ENCODE measurements at places on chromosomes 5 and 9.

DNA sequence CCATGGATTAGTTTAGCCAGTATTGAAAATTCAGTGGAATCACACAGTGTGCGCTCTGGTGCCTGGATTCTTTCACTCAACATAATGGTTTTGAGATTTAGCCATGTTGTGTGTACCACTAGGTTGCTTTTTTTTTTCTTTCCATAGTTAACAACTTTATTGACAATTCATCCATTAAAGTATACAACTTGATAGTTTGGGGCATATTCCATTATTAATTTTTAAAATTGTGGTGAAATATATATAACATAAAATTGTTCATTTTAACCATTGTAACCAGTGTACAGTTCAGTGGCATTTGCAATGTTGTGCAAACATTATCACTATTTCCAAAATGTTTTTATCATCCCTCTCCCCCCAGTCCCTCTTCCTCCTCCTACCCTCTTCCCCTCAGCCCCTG, 35.2 kb downstream of the ANKRD33B start:
- no peak for DNase-seq

DNA sequence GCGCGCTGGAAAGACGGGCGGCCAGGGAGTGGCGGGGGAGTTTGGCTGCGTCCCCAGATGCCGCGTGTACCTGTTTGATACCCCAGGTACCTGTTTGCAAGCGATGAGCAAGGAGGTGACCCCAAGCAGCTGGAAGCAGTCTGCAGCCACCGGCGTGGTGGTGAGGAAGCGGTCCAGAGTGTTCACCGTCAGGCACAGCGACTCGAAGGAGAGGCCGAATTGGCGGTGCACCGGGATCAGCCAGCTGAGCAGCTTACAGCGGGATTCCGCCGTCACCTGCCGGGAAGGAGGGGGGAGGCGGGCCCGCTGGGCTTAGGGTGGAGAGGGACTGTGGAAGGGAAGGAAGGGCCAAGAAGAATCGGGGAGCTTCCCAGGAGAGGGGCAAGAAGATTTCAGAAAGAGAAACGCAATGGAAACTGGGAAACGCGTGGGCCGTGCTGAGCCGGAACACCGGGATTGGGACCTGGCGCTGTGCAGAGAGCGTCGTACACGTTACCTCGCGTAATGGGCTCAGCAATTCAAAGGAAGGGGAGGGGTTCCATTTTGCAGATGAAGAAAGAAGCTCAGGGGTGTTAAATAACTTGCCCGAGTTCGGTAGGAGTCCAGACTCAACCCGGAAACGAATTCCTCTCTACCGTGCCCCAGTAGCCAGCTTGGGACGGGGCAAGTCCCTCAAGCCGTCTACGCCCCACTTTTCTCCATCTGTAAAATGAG, 980 bp downstream of the CCNO start:
- DNase-seq = no peak

GRCh38 chr5:76684756-76685519, 31.0 kb upstream of the F2R start:
- DNase-seq = no peak

GRCh38 chr5:34854459-34855174, 15.7 kb downstream of the TTC23L start:
- DNase-seq = no peak

DNA sequence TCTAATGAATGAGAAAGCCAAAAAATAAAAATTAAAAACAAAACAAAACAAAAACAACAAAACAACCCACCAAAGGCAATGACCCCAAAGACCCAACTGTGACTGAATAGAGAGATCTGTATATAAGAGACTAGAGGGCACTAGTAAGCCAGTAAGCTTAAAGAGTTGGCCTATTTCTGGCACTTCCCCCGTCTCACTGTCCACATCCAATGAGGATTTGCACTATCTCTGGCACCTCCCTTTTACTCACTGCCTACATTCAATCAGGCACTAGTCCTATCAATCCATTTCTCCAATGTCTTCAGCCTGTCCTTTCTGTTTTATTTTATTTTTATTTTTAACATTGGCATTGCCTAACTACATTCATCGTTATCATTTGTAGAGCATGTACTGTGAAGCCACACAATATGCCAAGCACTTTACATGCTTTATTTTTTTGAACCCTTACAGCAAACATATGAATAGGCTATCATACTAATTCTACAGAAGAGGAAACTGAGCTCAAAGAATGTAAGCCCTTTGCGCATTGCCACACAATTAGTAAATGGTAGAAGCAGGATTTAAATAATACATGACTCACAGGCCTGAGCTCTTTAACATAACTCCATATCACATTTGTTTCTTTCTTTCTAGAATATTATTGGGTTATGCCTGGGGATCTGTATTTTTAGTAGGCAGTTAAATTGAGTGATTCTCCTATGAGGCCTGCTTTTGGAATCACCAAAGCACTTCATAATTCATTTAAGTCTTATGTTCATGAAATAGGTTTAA, 70.0 kb downstream of the C6 start:
- no peak for DNase-seq

- peak; percentile 44 for DNase-seq
These were observed 19.6 kb downstream of the QSOX2 start for GRCh38 chr9:136225748-136226679.

- DNase-seq = no peak
These were observed 50.7 kb upstream of the ARL15 start for GRCh38 chr5:54360925-54361662.

- no peak for DNase-seq
These were observed 171.7 kb downstream of the ZNF608 start for GRCh38 chr5:124574521-124575436.

DNA sequence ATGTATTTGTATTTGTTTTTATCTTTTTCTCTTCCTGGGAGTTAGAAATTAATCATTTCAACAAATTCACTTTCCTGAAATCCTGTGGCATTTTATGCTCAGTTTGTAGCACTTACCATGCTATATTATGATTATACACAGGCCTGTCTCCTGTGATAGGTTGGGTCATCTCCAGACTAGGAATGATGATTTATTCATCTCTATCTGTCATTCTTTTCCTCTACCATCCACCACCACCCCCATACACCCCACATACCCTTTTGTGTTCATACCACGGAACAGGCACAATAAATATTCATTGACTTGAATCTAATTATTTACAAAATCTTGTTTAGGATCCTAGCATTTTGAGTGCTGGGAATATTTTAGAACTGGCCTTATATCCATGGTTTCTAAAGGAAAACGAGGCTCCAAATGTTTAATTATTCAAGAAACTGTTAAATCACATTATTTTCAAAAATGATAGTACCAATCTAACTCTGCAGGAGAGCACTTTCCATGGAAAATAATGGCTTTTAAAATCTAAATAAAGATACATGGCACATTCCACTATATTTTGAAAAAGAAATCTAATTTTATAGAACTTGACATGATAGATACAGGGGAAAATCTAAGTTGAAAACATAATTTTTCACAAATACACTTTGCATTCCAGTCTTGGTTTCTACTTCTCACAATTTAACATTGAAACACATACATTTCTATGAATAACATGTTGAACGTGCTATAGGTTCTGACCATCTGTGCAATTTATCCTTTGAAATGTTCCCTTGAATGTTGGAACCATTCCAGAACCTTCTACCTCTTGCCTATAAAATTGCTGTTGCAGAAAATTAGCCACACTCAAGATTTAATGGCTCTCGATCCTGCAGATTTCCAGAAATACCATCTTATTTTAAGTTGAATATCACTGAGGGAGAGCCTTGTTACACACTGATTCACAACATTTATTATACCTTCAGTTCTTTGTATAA, 89.3 kb downstream of the STARD4 start:
- no peak for DNase-seq

DNA sequence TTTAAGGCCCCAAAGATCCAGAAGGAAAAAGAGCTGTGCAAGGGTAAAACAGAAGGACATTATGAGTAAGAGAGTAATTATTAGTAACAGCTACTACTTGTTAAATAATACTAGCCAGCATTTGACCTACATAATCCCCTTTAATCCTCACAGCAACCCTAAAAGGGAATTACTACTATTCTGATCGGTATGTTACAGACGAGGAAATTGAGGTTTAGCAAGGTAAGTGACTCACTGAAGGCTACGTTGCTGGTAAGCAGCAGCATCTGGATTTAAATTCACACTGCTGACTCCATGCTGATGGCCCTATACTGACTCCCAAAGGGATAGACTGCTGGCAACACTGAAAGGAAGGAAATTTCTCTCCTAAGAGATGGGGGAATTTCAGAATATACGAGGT, 3.7 kb upstream of the FSD1L start:
- DNase-seq = no peak

GRCh38 chr5:165874851-165875250, 2369.4 kb downstream of the MAT2B start:
- no peak for DNase-seq

DNA sequence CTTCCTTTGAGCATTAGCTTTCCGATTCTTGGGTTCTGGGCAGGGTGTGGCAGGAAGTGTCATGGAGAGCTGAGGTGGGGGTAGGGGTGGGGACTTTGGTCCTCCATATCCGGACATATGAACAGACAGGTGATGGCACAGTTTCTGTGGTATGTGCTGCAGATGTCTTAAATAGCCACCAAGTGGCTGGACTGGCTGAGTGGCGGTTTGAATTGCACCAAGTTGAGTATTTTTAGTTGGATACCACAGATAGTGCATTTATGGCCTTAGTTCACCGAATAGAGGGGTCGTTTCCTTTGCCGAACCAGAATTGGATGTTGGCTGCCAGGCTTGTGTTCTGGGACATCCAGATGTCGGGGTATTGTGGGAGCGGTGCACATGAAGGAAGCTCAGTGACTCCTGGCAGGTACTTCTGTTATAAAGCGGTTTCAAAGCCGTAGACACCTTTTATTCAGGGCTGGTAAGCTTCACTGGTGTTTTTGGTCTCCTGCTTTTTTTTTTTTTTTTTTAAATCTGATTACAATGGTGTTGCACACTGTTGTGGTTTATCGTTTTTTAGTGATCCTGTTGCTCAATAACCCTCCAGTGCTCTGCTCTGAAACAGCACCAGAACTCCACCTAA, 15.1 kb upstream of the TNFAIP8 start:
- DNase-seq = no peak

DNA sequence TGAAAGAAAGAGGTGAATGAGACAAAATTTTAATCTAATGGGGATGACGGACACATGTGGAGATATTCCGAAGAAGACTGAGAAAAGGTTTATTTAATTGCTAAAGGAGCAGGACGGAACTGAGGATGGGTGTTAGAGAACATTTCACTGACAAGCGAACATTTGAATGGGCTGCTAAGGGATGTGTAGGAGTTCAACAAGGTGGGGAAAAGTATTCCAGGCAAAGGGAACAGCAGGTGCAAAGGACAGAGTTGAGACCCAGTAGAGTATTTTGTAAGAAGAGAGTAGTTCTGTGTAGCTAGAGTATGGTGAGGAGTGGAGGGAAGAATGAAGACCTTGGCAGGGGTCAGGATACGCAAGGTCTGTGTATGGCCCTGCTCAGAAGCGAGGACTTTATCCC, 47.4 kb upstream of the FRRS1L start:
- DNase-seq = no peak

DNA sequence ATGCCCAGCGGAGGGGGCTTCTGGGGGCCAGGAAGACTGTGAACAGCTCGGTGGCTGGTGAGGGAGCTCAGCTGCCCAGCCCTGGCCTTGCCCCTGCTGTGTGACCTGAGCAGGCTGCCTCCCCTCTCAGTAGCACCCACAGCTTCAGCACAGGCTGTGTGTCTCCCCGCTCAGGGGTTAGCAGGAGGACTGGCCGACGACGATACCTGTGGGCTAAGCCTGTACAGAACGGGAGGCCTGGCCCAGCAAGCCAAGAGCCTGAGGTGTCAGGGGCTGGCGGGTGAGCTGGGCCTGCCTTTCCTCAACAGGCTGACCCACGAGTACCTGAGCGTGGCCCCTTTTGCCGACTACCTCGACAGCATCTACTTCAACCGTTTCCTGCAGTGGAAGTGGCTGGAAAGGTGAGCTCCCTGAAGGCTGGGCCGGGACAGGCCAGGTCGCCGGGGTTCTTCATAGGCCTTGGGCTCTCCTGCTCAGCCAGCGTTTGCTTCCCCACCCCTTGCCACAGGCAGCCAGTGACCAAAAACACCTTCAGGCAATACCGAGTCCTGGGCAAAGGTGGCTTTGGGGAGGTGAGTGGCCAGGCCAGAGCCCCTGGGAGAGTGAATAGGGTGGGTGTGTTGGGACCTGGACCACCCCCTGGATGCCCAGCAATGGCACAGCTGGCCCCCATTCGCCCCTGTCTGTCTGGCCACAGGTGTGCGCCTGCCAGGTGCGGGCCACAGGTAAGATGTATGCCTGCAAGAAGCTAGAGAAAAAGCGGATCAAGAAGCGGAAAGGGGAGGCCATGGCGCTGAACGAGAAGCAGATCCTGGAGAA, 6.6 kb downstream of the GRK6 start:
- no peak for DNase-seq

- DNase-seq = no peak
These were observed 71.3 kb upstream of the OTULINL start for GRCh38 chr5:14510156-14510734.

DNA sequence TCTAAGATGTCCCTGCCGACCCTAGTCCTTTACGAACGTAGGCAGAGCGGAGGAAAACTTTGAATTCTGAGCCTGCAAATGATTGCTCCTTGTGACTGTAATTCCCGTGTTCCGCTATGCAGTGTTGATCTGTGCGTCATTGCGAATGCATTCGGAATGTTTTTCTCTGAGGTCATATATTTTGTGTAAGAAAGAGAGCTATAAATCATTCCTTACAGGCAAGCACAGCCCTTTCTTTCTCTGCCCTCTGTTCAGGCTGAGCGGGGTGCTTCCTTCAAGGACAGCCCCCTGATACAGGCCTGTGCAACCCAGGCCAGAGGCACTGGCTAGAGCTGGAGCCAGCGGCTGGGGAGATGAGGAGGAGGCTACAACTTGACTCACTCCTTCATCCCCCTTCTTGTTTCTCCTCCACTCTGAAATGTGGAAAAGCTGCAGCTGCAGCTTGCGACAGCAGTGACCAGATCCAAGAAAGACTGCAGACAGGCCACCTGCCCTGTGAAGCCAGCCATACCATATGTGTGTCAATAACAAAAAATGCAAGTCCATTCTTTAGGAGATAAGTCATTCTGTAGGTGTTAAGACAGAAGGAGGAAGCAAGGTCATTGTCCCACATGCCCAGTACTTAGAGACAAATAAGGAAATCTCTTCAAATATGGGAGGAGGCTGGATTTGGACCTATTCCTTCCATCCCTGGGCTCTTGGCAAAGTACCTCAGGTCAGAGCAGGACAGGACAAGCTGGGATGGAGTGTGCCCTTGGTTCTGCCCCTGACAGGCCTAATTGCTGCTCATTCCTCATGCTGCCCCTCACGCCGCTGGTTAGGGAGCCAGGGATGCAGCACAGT, 345.7 kb upstream of the WWC1 start:
- DNase-seq = no peak

GRCh38 chr5:56522960-56523359, 289.8 kb upstream of the ANKRD55 start:
- no peak for DNase-seq

DNA sequence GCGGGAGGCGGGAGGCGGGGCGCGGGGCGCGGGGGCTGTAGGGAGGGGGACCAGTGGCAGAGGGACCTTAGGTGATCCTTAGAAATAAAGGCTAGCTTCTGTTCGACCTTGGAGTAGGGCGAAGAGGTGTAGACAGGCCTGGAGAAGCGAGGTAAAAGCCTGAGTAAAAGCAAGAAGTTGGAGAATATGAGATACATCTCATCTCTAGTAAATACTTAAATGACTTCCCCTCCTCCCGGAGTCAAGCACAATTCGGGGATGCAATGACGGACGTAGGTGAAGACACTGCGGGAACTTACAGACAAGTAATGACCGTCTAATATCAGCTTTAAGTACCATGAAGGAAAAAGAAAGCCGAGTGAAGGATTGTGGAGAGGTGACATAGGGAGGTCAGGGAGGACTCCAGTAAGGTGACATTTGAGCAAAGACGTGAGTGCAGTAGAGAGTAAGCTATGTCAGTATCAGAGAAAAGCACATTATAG, 466 bp downstream of the SMC2 start:
- no peak for DNase-seq

All from stimulated activated CD8-positive, alpha-beta memory T cell treated with anti-CD3 and anti-CD28 coated beads, Interleukin-15, amount 100 ng/mL, for 1 hour (primary cell).